ENCODE measurements at places on chromosomes 11 and 22.

DNA sequence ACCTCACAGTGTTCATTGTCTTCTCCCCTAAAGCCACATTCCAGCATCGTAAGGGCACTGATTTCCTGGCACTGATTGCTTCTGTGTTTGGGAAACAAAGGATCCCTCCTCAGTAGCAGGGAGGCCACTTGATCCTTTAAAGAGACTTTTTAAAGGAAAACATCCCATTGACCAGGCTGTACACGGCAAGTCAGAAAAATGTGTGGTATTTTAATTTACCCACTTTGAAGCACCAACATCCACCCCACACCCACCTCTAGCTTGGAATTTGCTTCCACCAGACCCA lies 364.9 kb downstream of the SHANK2 start:
- DNase-seq: no peak

DNA sequence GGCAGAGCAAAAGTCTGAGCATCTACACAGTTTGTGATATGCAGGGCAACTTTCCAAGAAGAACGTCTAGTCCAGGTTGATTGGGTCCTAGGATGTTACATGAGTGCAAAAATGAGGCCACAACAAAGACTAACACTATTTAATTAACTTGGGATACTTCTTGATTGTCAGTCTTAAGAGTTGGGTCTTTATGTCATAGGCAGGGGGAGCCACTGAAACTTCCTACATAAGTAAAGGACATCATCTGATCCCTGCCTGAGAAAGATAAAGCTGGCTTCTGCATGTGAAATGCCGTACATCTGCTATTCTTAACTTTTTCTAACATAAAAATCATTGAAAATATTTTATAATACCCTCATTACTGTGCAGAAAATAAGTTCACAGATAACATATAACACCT lies 525.5 kb downstream of the NTM start:
- no peak for DNase-seq

- DNase-seq: no peak
These were observed 200.5 kb downstream of the GRIK4 start for GRCh38 chr11:120712014-120712413.

- no peak for DNase-seq
These were observed 935 bp upstream of the RCOR2 start for GRCh38 chr11:63917692-63918506.

GRCh38 chr11:72072348-72072747 lies 8.0 kb downstream of the NUMA1 start:
- no peak for DNase-seq

GRCh38 chr11:33325451-33325850 lies 68.3 kb downstream of the HIPK3 start:
- no peak for DNase-seq

DNA sequence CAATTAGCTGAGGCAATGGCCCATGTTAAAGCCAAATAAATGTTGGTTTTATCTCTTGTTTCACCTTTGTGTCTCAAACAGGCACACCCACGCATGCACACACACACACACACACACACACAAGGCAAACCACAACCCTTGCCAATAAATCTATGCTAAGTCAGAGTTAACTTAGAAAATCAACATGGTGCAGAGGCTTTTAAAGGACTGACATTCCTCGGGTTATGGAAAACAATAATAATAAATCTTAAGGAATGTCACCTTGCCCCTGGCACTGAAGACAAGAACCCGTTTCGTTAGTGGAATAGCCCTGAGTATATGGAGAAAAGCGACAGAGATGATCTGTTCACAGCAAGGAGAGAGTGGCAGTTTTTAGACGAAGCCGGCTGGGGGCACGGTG lies 326.3 kb downstream of the NTM start:
- DNase-seq: no peak

GRCh38 chr11:70071996-70072395 lies 6.1 kb upstream of the ANO1 start:
- peak; percentile 29 for DNase-seq

DNA sequence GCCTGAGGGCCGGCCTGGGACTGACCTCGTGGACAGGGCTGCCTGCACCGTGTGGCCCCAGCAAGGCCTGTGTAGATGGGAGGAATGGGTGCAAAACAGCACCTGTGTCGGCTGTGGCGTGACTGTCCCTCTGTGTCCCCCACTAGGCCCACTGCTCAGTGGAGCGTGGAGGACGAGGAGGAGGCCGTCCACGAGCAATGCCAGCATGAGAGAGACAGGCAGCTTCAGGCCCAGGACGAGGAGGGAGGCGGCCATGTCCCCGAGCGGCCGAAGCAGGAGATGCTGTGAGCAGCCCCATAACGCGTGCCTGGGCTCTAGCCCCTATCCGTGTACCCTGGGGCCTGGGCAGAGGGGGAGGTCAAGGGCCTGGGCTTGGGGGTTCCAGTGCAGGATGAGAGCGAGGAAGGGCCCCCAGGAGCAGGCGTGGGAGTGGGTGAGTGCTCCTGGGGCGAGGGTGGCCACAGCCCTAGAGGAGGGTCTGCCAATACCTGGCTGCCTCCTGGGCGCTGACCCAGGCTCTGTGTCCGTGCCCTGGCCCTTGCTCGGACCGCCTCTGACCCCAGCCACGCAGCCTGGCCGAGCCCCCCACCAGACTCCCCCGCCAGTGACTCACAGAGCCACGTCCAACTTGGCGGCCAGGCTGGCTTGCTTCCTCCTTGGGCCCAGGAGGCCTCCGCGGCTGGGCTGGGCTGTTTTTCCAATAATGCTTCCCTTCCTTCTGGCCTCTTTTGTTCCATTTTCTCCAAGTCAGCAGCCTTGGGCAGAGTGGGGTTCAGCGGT lies 11.6 kb downstream of the PRR33 start:
- DNase-seq: peak; percentile 64

DNA sequence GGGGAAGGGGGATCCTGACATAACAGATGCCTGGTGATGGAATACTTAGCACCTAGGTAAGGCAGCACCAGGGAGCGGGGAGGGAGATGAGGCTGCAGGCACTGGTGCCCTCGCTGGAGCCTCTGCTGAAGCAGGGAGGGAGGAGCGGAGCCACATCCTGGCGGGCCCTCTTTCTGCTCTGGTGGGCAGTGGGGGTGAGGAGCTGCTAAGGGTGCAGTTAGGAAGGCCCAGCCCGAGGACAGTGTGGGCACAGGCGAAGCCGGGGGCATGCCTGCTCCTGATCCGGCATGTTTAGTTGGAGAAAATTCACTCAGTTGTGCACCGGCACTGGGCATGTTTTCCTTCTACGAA lies 83.9 kb downstream of the MED15 start:
- DNase-seq: no peak

- DNase-seq: no peak
These were observed 2.1 kb upstream of the CDKN1C start for GRCh38 chr11:2887515-2888195.

- DNase-seq: no peak
These were observed 559 bp upstream of the RNF141 start for GRCh38 chr11:10541561-10541930.

- no peak for DNase-seq
These were observed 19.2 kb downstream of the TBX1 start for GRCh38 chr22:19779685-19780268.

- no peak for DNase-seq
These were observed 3.2 kb upstream of the CCDC15 start for GRCh38 chr11:124950601-124951330.

DNA sequence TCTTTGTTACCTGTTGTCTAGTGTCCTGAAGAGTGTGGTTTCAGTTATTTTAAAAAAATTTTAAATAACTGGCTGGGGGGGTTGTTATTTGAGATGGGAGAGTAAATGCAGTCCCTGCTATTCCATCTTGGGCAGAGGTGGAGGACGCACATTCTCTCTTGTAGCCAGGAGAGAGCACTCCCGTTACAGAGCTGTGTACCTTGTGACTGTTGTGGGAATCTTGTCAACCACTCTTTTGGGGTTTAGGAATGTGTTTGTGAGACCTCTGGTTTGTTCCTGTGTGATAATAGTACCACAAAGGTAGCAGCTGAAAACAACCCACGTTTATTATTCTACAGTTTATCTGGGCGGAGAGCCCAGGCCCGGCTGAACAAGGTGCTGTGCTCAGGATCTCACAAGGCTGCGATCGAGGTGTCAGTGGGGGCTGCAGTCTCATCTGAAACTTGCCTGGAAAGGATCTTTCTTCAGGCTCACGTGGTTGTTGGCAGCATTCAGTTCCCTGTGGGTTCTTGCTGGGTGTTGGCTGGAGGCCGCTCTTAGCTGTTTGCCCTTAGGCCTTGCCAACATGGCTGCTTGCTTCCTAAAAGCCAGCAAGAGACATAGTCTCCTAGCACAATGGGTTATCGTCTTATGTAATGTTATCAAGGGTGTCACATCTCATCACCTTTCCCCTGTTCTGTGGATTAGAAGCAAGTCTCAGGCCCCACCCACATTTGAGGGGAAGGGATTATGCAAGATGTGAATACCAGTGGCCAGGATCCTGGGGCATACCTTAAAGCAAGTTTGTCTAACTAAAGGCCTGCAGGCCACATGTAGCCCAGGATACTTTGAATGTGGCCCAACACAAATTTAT lies 20.6 kb downstream of the IGHMBP2 start:
- DNase-seq: peak; percentile 10

- DNase-seq: no peak
These were observed 1460.5 kb downstream of the TBC1D22A start for GRCh38 chr22:48222742-48223487.

- DNase-seq: no peak
These were observed 334.0 kb downstream of the KCNA4 start for GRCh38 chr11:29682856-29683255.

- no peak for DNase-seq
These were observed 19.6 kb upstream of the LIMK2 start for GRCh38 chr22:31192513-31192912.

GRCh38 chr22:46676881-46677280 lies 56.7 kb downstream of the GRAMD4 start:
- no peak for DNase-seq

GRCh38 chr11:106668147-106668546 lies 350.1 kb downstream of the GUCY1A2 start:
- DNase-seq: no peak

DNA sequence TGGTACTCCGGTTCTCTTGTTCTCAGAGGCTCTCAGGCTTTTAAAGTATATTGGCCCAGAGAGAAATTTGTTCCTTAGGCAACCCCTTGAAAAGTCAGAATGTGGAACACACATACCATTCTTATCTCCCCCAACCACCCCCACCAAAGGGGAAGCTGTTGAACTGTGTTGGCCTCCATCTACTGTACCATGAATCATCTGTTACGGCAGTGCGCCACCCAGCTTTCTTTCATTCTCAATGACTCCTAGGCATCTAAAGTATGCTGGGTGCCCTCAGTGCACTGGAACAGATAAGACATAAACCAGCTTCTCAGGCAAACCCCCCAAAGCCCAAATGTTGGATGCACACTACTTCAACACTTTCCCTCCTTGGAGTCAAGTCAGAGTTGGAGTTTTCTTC lies 696.2 kb upstream of the TENM4 start:
- no peak for DNase-seq

GRCh38 chr11:2436013-2436520 lies 8.2 kb downstream of the TRPM5 start:
- DNase-seq: no peak

GRCh38 chr11:36150986-36151385 lies 138.2 kb downstream of the COMMD9 start:
- no peak for DNase-seq

- no peak for DNase-seq
These were observed 166.8 kb downstream of the TEAD1 start for GRCh38 chr11:12840871-12841660.

GRCh38 chr11:110187731-110188130 lies 94.5 kb downstream of the ZC3H12C start:
- DNase-seq: no peak

DNA sequence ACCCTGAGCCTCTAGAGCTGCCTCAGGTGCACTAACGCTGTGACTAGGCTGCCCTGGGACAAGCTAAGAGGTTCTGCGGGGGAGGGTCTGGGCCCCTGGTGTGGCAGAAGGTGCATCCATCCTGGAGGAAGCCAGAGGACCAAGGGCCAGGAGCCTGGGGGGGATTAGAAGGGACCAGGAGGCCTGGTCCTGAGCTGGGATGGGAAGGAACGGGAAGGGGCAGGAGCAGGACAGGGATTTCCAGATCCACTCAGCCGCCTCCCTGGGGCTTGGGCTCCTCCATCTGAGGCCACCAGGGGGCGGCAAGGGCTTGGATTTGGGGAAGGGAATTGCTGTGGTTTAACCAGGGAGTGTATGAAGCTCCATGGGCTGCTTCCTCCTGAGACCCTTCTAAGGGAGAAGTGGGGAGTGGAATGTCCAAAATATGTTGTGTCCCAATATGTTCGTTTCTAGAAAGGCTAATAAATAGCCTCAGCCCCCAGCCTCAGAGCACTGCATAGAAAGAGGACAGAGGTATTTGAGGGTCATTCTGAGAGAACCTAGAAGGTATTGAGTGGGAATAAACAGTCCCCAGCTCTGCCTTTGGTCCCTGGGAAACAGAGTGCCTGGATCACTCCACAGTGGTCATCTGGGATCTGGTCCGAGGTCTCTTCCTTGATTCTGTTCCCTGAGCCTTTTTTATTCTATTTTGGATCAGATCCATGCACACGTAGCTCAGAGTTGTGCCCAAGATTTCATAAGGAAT lies 17.4 kb upstream of the PRAME start:
- DNase-seq: peak; percentile 74

DNA sequence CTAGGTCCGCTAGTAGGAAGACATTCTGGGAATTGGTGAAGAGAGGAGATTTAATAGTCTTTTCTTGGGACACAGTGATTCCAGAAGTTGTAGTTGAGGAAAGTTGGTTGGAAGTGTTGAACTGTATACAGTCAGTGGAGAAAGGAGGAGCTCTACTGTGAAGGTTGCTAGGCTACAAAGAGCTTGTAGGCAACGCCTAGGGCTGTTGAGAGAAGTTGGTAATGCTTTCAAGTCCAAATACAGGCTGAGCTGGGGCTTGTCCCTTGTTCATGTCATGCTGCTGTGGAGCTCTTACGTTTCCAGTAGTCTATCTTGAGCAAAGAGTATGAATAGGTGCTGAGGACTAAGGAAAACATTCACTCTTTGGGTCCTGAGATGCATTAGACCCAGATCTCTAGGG lies 1.1 kb downstream of the TBCEL start:
- DNase-seq: no peak

GRCh38 chr11:92625894-92626293 lies 343.6 kb upstream of the MTNR1B start:
- DNase-seq: no peak

DNA sequence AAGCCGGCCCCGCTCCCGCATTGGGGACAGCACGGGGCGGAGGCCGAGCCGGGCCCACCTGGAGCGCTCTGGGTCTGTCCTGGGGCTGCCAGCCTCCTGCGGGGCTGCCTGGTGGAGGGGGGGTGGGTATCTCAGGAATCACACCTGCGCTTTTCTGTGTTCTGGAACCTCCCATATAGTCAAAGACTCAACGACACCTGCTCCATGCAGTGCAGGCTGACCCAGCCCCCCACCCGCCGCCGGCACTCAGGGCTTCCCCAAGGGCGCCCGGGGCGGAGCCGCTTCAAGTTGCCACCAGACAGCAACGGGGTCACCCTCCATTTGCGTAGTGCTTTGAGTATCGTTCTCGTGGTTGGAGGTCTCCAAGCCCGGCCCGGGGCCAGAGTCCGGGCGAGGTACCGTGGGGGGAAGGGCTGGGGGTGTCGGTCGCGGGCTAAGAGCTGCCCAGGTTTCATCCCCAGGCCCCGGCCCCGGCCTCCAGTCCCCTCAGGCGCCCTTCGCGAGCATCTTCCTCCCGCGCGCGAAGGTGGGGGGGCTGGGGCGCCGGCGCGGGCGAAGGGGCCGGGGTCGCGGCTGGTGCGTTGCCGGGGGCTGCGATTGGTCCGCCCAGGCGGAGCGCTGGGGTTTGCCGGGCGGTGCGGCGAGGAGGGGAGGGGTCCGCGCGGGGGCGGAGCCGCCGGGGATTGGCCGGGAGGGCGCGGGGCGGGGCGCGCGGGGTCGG lies 6.6 kb downstream of the TSPAN4 start:
- no peak for DNase-seq

GRCh38 chr11:112113539-112114457 lies 27.1 kb downstream of the SDHD start:
- no peak for DNase-seq

- DNase-seq: no peak
These were observed 62.7 kb downstream of the CSNK2A3 start for GRCh38 chr11:11290354-11290753.

All from upper lobe of right lung (tissue), 1 donor.